ENCODE measurements at places on chromosomes 7 and 10.

- no peak for DNase-seq
These were observed 68.6 kb downstream of the CALD1 start for GRCh38 chr7:134847851-134848588.

DNA sequence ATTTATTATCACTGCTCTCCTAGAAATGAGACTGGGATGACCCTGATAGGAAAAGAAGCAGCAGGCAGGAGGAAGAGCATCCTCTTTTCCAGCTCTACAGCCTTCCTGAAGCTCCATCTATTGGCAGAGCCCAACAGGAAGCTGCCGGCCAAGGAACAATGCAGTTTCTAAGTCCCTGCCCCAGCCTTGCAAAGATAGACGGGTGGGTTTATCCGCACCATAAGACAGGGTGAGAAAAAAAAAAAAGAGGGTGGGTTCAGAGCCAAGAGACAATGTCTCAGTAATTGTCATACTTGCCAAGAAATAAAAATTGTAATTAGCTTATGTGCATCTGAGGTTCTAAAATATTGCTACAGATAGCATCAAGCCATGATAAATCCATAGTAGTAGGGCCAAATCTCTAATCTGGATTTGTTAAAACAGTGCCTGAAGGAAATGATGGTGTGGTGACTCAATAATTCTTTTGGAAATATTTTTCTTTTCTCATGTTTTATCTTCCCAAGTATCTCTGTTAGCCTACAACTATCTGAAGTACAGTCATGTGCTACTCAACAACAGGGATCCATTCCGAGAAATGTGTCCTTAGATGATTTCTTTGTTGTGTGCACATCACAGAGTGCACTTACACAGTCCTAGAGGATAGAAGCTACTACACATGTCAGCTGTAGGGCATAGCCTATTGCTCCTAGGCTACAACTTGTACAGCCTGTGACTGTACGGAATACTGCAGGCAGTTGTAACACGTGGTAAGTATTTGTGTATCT is 242.9 kb upstream of the CXCL12 start:
- no peak for DNase-seq

DNA sequence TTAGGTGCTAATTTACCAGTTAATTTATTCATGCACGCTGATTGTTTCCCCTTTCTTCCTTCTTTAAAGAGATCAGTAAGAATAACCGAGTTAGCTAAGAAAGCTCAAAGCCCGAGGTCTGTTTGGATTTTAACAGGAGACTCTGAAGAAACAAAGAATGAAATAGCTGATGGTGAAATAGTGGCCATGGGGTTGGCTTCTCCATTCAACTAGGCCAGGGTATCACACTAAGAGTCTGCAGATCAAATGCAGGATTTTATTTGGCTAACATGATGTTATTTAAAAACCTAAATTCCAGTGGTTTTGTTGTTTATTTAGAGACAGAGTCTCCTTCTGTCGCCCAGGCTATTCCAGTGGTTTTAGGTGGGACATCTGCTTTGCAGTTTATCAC is 65.2 kb upstream of the SYPL1 start:
- DNase-seq, result no peak

GRCh38 chr7:82961240-82961639 is 201.4 kb downstream of the PCLO start:
- no peak for DNase-seq

DNA sequence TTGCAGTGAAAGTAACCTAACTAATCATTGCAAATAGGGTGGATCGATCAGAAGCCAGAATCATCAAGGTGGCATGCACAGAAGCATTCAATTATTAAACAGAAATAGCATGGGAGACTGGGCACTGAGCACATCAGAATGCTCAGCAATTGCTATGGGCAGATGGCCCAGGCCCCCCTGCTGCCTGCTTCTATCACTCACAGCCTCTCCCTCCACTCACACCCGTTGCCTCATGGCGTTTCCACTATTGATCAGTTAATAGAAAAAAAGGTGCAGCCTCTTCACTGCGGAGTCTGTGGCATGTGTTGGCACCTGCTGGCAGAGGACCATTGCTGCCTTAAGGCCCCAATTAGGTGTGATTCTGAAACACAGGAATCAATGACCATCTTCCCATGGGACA is 11.2 kb upstream of the HTR5A start:
- no peak for DNase-seq

DNA sequence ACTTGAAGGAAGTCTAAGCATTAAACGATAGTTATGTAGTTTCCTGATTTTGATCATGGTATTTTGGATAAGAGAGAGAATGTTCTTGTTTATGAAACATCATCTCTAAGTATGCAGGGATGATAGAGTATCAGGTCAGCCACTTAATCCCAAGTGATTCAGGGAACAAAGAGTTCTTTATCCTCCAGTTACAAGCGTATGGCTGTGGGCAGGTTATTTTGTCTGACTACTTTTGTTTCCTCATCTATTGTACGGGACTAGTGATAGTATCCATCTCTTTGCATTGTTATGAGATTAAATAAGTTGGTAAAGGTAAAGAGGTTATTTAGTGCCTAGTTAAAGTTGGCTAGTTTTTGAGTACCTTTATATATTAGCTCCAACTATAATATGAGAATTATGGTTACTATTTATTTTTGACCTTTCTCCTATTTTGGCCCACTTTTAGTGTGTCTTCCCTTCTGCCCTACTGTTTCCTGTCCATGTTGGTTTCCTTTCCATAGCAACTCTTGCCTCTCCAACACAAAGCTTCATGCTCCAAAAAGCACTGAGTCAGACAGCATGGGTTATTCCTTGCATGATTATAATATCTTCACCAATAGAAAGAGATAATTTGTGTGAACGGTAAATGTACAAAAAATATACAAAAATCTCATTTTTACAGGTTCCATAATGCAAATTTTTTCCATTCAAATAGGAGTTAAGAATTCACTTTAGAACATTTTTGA is 65.4 kb downstream of the SP8 start:
- DNase-seq, result no peak

- no peak for DNase-seq
These were observed 63.4 kb upstream of the BET1 start for GRCh38 chr7:94067506-94067905.

- DNase-seq, result no peak
These were observed 119.1 kb upstream of the PHYHIPL start for GRCh38 chr10:59057345-59057744.

GRCh38 chr7:134366481-134366880 is 49.8 kb upstream of the SLC35B4 start:
- DNase-seq, result no peak

GRCh38 chr7:147547252-147547897 is 1043.2 kb upstream of the C7orf33 start:
- DNase-seq, result no peak

GRCh38 chr10:22832066-22832602 is 95.7 kb upstream of the ARMC3 start:
- peak; percentile 45 for DNase-seq

DNA sequence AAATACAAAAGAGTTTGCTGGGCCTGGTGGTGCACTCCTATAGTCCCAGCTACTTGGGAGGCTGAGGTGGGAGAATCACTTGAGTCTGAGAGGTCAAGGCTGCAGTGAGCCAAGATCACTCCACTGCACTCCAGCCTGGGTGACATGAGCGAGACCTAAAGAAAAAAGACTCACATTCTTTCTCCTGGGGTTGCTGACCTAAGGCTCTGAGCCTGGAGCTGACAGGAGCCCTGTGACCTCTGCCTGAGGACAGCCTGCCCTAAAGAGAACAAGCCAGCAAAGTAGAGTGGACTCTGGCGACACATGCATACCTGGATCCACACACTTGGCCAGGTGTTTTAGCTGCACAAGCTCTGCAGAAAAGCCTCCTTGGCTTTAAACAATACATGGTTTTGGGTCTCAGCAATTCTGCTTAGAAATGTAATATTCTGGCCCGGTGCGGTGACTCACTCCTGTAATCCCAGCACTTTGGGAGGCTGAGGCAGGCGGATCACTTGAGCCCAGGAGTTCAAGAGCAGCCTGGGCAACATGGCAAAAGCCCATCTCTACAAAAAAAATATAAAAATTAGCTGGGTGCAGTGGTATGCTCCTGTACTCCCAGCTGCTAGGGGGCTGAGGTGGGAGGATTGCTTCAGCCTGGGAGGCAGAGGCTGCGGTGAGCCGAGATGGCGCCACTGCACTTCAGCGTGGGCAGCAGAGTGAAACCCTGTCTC is 58.4 kb downstream of the TMEM209 start:
- DNase-seq, result no peak

- no peak for DNase-seq
These were observed 166.6 kb downstream of the KIF20B start for GRCh38 chr10:89867964-89868363.

DNA sequence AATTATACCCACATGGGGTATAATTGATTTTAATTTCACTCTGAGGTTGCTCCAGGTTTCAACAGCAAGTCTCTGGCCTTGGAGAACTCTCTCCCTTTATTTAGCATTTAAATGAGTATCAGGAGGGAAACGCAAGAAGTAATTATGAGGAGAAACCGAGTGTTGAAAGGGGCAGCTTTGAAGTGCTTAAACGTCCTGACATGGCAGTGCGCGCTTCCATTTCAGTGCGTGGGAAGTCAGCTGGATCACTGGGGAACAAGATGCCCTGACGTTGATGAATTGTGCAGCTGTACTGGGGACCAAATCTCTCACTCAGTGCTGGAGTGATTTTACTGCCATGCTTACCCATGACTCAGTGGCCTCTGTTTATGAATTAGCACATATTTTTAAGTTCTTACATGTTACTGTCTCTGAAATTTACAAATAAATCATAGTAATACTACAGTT is 106.0 kb upstream of the PRR15 start:
- DNase-seq, result no peak

DNA sequence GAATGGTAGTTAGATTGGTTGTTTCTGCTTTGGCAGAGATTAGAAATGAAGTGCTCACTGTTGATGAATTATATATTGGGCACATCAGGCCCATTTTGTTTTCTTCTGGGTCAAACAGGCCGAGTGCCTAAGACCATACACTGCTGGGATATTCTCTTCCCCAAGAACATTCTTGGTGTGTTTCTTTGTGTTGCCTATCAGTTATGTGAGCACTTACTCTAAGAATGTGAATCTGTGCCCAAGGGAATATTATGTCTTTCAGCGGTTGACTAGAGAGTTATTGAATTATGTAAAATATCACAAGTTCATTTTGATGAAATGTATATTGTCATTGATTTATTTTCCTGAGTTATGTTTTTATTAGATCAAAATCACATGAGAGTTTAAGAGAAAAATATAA is 255.5 kb upstream of the SMIM30 start:
- DNase-seq, result no peak
